ENCODE measurements at places on chromosomes 2 and 18.

DNA sequence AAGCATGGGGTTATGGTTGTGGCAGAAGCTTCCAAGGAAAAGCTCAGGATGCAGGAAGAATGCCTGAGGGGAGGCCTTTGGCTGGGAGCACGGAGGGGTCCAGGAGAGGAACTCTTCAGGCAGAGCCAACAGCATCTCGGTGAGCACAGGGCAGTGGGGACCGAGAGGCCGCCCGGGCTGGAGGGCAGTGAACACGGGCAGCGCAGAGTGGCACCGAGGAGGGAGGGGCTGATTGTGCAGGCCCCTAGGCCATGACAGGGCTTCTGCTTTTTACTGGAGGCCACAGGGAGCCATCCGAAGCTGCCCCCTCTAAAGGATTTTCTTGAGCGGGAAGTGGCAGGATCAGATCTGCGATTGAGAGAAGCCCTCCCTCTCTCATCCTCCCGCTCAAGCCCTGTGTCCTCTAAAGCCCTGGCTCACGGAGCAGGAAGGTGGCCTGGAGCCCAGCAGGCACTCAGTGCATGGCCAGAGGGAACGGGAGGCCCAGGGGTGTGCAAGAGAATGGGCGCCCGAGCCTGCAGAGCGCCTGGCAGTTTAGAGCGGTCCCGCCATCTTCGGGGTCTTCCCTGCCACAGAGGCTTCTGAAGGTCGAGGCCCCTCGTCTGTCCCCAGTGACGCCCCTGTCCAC is 110.0 kb upstream of the STON1 start:
- DNase-seq: no peak

DNA sequence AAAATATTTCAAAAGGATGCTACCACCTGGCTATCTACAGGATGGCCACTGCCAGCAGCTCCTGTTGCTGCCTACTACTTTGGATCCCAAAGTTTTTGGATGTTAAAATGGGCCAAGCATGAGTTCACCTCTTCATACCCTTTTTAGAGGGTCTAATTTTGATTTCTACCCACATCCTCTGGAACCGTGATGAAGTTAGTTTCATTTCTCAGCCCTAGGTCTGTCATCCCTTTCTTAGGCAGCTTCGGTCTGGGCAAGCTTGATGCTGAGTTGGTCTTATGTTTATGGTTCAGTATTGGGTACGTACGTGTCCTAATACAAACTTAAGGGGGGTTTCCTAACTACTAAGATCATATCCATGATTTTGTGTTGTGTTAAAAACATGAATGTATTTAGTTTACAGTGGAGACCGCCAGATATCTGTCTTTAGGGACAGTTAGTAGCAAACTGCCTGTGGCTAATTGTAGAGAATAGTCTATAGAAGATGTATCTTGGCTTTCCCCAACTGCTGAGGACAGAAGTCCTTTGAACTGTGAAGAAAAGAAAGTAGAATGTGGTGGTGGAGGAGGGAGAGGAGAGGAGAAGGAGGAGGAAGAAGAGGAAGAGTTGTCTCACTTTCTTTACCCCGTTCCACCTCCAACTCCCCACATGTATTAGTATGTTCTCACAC is 184.9 kb downstream of the UBE2E3 start:
- DNase-seq: no peak

DNA sequence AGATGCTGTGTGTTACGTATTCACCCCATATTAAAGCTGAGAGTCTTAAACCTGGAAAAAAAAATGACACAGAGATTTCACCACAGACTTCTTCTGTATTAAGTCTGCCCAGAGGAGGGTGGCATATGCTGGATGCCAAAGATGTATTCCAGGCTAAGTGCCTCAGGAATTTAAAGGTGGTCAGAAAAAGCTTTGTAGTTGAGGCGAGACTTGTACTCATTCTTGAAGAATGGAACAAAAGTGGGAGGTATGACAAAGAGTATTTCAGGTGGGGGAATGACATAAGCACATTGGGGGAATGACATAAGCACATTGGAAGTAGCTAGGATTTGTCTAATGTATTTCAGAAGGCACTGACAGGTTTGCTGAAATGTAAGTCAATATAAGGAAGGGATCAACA is 98.6 kb downstream of the BABAM2 start:
- DNase-seq: no peak

- DNase-seq: no peak
These were observed 82.4 kb downstream of the TTC32 start for GRCh38 chr2:19819097-19820065.

DNA sequence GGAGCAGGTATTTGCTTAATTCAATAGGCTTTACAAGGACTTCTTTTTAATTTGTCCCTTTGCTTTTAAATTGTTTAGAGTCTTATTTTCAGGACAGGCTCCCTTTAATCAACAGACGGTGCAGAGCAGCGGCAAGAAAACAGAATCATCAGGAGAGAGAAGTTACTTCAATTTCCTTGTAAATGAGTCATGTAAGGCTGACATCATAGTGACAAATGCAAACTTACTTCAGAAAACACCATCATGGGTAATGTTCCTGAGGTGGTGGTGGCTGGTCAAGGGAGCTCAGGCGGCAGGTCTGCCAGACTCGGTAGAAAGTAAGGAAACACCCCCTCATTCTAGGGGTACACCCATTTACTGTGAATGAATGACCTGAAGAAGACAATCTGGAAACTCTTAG is 395.1 kb downstream of the FBXO15 start:
- DNase-seq: peak; percentile 7

DNA sequence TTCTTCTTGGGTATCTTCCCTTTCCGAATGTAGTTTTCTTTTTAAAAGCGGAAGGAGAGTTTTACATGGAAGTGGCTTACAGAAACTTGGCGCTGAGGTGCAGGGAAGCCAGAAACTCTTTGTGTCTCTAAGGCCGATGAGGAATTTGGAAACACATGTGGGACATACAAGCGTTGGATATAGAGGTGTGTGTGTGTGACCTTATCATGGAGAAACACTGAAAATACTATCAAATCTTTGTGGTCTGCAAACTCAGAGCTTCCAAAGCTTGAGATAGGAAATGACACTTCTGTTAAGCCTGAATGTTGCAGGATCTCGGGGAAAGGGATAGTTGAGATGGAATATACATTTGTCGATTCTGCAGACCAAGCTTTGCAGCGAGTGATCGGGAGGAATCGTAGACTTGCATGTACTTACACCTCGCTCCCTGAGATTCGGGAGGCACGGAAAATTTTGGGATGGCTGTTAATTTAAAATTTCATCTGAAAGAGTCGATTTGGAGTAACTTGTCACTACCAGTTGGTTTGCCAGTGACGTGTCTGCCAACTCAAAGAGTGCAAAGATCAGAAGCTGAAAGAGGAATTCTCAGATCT is 1.0 kb downstream of the NAB1 start:
- DNase-seq: no peak

- no peak for DNase-seq
These were observed 21.4 kb downstream of the SFXN5 start for GRCh38 chr2:73050121-73050545.

GRCh38 chr2:175837046-175837445 is 165.0 kb downstream of the LNPK start:
- DNase-seq: no peak
